ENCODE measurements at places on chromosomes 2 and 18.

GRCh38 chr2:134283661-134284060 is 29.8 kb downstream of the MGAT5 start:
- no peak for DNase-seq

- no peak for DNase-seq
Measured at GRCh38 chr2:80058562-80058961, 246.0 kb downstream of the LRRTM1 start.

DNA sequence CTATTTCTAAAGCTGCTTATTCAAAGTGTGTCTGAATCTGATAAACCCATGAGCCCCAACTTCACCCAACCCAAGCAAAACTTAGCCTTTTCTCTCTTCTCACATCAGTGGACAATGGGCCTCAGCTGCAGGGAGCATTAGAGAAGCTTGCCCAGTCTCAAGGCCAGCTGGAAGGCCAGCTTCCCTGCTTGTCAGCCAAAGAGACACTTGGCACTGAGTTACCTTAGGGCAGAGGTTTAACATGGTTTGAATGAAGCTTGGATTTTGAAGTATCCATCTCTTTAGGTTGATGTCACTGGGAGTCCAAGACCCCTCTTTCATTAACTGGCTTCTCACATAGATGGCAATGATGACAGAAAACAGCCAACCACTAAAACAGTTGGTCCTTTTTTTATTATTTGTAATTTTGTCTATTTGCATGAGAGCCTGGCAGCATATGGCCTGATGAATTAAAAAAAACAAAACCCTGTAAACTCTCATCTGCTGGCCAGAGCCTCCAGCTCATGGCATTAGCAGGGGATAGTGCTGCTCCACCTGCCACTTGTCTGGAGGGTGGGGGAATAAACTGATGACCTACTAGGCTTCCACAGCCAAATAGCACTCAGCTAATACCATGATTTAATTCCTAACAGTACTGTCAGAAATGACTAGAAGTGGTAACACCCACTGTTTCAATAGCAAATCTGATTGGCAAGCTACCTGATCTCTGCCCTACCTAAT is 137.0 kb downstream of the UBE2E3 start:
- no peak for DNase-seq

- DNase-seq: no peak
Measured at GRCh38 chr2:160836755-160837154, 323.5 kb upstream of the TANK start.

GRCh38 chr2:168753765-168754329 is 48.6 kb upstream of the NOSTRIN start:
- no peak for DNase-seq

GRCh38 chr2:25552318-25552717 is 121.1 kb downstream of the DTNB start:
- DNase-seq: no peak

DNA sequence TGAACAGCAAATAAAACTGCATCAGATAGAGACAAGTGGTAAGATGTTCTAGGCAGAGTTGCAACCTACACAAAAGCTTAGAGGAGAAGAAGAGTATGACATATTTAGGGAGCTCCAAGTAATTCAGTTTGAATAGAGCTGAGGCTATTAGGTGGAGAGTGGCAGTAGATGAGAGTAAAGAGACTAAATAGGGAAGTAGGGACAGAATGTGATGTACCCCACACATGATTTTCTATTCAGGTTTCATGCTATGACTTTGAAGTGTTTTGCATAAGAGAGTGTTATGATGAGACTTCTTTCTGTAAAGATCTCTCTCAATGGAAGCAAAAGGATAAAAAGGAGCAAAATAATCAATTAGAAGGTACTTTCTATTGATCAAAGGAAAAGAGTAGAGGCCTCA is 206.8 kb upstream of the ERBB4 start:
- no peak for DNase-seq

- no peak for DNase-seq
Measured at GRCh38 chr18:23422751-23423418, 30.2 kb upstream of the RIOK3 start.

GRCh38 chr18:34492652-34493051 is 217.4 kb upstream of the DTNA start:
- no peak for DNase-seq

- DNase-seq: no peak
Measured at GRCh38 chr18:28714498-28714897, 537.6 kb upstream of the CDH2 start.

DNA sequence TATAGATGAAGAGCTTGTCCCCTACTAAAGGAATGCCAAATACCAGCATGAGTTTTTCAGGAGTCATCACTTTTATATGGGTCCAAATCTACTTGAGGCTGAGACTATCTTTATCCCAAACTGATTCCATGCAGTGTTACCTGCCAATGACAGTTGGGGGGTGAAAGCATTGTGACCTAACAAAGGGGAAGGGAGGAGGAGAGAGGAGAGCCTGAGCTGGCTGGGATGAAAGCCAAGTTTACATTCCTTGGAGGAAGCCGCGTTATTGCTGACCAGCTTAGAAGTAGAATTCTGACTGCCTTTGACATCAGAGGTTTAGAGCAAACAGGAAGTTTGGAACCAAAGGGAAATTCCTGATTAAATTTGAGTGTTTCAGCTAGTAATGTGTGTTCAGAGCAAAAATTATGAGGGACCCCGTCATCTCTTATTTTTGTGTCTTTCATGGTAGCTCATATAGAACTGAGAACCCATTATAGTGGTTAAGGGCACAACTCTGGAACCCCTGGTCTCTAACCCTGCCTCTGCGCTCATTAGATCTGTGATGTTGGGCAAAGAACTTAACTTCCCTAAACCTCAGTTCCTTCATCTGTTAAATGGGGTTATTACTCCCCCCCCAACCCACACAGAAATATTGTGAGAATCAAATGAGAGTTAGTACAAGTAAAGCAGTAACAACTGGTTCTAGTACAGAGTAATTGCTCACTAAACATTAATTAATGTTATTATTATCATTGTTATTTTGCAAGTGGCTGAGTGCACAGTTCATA is 199.3 kb upstream of the EPAS1 start:
- DNase-seq: peak; percentile 59

DNA sequence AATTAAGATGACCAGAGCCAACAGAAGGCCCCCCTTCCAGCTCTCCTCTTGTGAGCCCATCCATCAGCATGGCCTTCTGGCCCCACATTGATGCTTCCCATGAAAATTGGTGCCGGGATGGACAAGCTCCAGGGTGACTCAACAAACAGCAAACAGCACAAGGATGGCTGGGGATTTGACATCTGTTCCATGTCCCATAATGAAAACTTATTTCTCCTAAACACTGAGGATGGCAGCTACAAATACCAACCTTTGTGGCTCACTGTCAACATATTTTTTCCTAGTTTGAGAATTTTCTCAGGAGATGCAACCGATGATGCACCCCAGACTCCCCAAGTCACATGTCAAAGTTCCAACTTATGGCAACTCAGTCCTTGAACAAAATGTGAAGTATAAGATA is 169.6 kb upstream of the SIX2 start:
- no peak for DNase-seq

Data from uterus (tissue), 4 donors.